ENCODE measurements at places on chromosomes 3 and 15. TPM values are rescaled to one million over a fixed set of nuclear protein-coding genes. Genes with fewer than 3 reads are reported as not detected.

The KLHDC8B gene
- total RNA-seq = 8.6 TPM

The MYRIP gene
- total RNA-seq = not detected

The GOLGA8G gene
- total RNA-seq = not detected

The APOD gene
- 0.33 TPM for total RNA-seq

GRCh38 chr15:90412356-90413194 is 24.5 kb downstream of the IQGAP1 start:
- no peak for DNase-seq

- DNase-seq = no peak
Measured at GRCh38 chr3:77427528-77427927, 387.6 kb downstream of the ROBO2 start.

- no peak for DNase-seq
Measured at GRCh38 chr15:100919481-100920405, 586 bp downstream of the LRRK1 start.

- DNase-seq = no peak
Measured at GRCh38 chr3:123881771-123882170, 2.4 kb downstream of the MYLK start.

- peak; percentile 41 for DNase-seq
Measured at GRCh38 chr3:61877359-61878138, 316.2 kb downstream of the PTPRG start.

- DNase-seq = no peak
Measured at GRCh38 chr15:67137951-67138848, 72.8 kb downstream of the SMAD3 start.

GRCh38 chr3:69178082-69178481 is 55.7 kb upstream of the LMOD3 start:
- DNase-seq = no peak

- no peak for DNase-seq
Measured at GRCh38 chr15:96183867-96184266, 146.6 kb upstream of the NR2F2 start.

DNA sequence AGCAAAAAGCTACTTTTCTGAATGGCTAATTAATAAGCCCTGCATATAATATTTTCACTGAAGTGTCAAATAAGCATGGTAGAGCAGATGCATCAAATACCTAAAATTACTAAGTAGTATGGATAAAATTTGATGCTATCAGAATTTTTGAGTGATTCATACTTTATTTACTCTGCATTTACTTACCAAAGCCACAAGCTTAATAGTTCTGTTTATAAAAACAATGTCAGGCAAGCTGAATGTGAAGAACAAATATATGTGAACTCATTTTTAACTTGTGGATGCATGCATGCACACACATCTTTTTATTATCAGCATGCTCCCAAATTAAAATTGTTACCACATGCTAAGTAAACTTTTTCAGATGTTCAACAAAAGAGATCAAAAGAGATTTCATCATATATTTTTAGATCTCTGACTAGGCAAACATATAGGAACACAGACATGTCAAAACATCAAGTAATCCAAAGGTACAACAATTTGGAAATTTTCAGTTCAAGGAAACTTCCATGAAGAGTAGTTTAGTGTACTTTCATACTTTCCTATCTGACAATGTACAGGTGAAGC is 969.4 kb downstream of the ROBO1 start:
- DNase-seq = no peak
